ENCODE measurements at places on chromosomes 13 and 19. TPM values are rescaled to one million over a fixed set of nuclear protein-coding genes. Genes with fewer than 3 reads are reported as not detected.

DNA sequence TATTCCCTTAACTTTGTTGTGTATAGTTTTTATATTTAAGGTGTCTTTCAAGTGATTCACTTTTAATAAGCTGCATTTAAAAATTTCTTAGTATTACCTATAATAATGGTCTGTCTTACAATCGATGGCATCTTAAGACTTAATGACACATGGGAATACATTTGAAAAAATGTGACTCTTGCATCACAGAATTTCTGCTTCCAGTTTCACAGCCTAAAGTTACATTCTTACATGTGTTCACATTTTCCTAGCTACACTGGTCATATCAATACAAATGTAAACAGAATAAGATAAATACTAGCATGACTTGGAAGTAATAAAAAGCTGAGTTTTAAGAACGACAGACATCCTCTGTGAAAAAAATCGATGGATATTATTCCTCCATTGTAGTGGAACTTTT is 1597.1 kb upstream of the MIR17HG start:
- DNase-seq: no peak

DNA sequence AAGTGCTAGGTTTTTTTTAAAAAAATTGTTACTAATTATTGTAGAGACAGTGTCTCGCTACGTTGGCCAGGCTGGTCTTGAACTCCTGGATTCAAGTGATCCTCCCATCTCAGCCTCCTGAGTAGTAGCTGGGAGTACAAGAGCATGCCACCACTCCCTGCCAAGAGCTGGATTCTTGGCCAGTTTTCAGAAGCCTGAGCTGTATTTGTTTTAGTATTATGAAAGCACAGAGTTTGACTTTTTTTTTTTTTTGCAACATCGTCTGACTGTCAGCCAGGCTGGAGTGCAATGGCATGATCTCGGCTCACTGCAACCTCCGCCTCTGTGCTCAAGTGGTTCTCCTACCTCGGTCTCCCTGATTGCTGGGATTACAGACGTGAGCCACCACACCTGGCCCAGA is 7.0 kb downstream of the ARMC6 start:
- DNase-seq: peak; percentile 63

- peak; percentile 27 for DNase-seq
Measured at GRCh38 chr19:3931041-3931440, 1.8 kb upstream of the NMRK2 start.

Gene GIPR
- total RNA-seq: 10.3 TPM

Gene IGSF23
- not detected for total RNA-seq

- no peak for DNase-seq
Measured at GRCh38 chr13:26036383-26036782, 15.4 kb downstream of the SHISA2 start.

DNA sequence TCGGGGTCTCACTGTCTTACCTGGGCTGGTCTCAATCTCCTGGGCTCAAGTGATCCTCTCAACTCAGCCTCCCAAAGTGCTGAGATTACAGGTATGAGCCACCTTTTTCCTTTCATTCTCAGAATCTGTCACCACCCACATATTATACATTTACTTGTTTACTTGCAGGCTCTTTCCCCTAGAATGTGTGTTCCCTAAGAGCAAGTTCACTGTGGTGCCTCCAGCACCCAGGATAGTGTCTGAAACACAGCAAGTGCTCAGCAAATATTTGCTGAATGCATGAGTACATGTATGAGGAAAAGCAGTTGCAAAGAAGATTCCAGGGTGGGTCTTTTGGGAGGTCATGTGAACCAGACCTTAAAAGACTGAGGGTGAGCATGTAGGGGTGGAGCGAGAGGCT is 96.8 kb downstream of the RGCC start:
- DNase-seq: no peak

Gene PGLYRP2
- total RNA-seq: 1.6 TPM

Gene GAS6
- 118 TPM for total RNA-seq

DNA sequence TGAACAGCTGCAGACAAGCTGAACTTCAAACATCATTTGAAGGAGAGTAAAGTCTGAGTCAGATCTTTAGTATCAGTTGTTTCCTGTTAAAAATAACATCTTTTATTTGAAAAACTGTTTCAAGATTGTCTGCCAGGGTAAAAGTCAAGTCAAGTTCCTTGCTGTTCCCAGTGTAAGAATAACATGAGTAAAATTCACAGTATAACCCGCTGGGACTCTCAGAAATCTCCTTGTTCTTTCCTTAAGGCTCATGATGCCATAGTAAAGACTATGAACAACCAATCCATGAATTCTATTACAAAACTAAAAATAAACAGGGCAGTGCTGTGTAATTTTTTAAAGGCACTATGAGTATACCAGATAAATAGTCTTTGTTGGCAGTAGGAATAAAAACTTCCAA is 112.9 kb downstream of the IRS2 start:
- DNase-seq: no peak

GRCh38 chr19:16928916-16929315 is 40.1 kb downstream of the F2RL3 start:
- DNase-seq: no peak

GRCh38 chr13:74920920-74921319 is 561.0 kb downstream of the TBC1D4 start:
- no peak for DNase-seq

Gene FBXL3
- 41.1 TPM for total RNA-seq

DNA sequence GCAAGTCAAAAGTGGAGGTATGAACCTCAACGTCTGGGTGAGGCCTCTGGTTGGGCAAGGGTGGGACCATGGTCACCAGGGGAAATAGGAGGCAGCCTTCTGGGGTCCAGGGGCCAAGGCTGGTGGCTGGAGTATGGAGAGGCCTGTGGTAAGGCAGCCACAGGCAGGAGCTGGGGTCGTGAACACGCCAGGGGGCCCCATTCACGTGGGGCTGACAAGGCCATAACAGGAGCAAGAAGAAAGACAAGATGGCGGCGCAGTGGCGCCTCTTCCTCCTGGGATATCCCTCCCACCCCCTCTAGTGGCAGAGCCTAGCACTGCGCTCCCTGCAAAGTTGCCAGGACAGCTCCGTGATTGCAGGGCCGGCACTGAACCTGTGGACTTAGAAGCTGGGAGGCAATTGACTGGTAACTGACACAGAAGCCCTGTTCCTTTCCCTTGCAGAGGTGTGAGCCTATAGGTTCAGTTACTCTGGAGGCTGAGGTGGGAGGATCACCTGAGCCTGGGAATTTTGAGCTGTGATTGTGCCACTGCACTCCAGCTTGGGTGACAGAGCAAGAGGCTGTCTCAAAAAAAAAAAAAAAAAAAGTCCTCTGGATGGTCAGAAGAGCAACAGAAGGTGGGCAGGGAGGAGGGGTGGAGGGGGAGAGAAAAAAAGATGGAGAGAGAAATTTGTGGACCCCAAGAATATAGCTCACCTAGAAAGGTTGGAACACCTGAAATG is 19.7 kb upstream of the EDDM13 start:
- peak; percentile 76 for DNase-seq

- DNase-seq: no peak
Measured at GRCh38 chr13:26653842-26654241, 96.4 kb downstream of the WASF3 start.

GRCh38 chr19:52786078-52786463 is 520 bp downstream of the ZNF600 start:
- no peak for DNase-seq

DNA sequence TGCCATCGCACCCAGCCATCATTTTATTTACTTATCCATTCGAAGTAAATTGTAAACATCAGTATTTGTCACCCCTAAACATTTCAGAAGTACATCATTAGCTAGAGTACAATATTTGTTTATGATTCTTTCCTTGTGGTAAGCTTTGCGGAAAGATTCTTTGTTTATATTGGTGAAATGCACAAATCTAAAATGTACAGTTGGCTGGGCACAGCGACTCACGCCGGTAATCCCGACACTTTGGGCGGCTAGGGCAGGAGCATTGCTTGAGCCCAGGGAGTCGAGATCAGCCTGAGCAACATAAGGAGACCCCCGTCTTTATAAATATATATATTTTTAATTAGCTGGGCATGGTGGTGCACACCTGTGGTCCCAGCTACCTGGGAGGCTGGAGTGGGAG is 10.1 kb downstream of the LGALS7B start:
- no peak for DNase-seq

DNA sequence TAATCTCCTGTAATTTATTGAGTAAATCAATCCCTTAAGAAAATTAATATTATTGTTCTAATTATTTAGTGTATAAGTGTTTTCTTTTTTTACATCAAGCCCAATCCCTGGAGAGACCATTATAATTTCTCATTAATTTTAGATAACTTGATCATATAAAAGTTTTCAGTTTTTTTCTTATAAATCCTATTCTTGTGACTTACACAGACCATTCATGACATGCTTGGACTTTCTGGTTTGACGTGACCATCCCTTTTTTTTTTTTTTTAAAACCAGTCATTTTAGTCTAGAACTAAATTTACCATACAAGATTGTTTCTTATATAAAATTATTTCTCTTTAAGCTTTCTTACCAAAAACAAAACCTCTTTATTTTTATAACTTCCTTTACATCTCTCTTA is 5.4 kb upstream of the MTRF1 start:
- DNase-seq: no peak

GRCh38 chr13:39455521-39456175 is 147.3 kb downstream of the LHFPL6 start:
- no peak for DNase-seq

Gene ICAM5
- 0.49 TPM for total RNA-seq

GRCh38 chr19:4385291-4386040 is 14.9 kb downstream of the SH3GL1 start:
- no peak for DNase-seq

Gene TDRD12
- 1.4 TPM for total RNA-seq

GRCh38 chr13:35643625-35644024 is 167.1 kb upstream of the MAB21L1 start:
- no peak for DNase-seq

Gene SWSAP1
- total RNA-seq: 4.9 TPM

- DNase-seq: no peak
Measured at GRCh38 chr13:109436841-109437240, 349.5 kb downstream of the IRS2 start.

GRCh38 chr19:29013325-29013724 is 199.6 kb downstream of the UQCRFS1 start:
- no peak for DNase-seq

Gene EFNA2
- total RNA-seq: 8.4 TPM

Gene GFY
- total RNA-seq: not detected

Gene CEACAM7
- total RNA-seq: 2.6 TPM

Gene ZNF530
- 5.1 TPM for total RNA-seq

DNA sequence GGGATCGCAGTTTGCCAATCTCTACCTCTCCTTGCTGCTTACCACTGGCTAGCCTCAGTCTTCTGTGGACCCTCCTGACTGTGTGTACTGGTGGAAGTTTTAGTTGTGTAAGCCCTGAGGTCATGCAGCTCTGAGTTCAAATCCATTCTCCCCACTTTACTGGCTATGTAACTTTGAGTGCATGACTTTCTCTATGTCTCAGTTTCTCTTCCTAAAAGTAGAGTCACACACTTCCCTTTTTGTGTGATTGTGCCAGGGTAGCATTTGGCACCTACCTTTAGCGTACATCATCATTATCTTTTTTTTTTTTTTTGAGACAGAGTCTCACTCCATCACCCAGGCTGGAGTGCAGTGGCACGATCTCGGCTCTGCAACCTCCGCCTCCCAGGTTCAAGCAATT is 70.3 kb downstream of the MAP4K1 start:
- no peak for DNase-seq

DNA sequence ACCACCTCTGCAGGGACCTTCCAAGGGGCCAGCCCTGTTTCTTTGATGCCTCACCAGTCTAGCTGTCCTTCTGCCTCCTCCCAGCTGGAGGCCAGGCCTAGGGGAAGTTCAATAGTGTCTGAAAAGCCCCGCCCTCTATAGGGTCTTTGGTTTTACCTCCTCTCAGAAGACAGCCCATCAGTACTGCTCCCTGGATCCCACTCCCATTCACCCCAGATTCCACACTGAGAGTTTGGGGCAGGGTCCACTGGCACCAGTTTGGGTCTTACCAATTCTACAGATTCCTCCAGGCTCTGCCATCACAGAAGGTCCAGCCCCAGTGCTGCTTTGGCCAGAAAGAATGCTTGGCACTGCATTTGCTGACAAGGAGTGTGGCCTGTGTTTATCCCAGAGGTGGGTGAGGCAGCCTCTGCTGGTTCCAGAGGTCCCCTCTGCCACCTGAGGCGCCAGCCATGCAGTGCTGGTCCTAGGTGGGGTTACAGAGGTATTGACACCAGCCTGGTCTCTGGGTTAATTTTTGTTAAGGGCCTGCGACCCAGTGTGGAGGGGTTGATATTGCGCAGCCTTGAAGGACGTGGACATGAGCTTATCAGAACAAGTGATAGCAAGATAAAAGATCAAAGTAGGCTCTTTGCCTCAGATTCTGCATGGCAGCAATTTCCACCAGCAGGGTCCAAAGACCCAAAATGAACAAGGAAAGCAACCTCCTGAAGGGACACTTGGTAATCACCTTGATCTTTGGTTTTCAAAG is 41.4 kb upstream of the IGSF23 start:
- DNase-seq: no peak

GRCh38 chr13:102400675-102401145 is 1.1 kb downstream of the FGF14 start:
- no peak for DNase-seq

Gene KIR2DL4
- not detected for total RNA-seq

- DNase-seq: no peak
Measured at GRCh38 chr13:77239312-77239711, 87.6 kb downstream of the MYCBP2 start.

DNA sequence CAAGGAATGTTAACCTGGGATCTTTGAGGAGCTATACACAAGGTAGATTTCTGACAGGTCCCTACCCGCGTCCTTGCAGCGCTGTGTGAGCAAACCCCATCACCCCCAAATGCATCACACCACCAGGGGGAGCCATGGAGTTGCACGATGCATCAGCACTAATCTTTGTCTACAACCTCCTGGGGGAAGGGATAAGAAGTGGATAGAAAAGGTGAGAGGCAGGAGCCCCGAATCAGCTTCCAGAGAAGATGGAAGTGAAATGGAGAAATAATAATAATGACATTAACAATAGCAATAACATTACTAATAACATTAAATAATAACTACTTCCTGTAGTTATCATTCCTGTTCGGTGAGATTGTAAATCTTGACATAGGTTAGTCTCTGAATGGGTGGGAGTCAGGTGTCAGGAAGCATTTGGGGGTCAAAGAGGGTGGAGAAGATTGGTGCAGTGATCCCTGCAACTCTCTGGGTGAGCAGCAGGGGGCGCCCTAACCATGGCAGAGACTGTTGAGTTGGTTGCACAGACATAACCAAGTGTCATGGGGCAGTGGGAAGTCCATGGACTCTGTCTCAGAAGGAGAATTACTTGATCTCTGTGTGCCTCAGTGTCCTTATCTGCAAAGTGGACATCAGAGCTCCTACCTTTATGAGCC is 16.5 kb downstream of the SIGLEC7 start:
- DNase-seq: peak; percentile 33

Gene FCAR
- total RNA-seq: not detected

Gene CYSLTR2
- 3.6 TPM for total RNA-seq

DNA sequence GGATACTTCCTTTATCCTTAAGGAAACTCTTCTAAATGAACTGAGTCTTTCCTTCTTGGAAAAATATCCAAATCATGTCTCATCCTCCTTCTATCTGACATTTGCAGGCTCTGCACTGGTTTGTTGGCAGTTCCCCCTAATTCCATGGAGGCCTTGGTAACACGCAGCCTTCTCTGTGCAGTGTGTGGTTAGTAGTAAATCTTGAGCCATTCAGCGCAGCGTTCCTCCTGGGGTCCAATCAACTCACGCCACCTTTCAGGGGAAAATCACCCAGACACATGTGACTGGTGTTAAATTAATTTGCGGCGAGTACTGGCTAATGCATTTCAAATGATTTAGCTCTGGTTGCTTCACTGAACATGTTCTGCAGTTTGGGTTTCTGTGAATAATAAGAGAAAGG is 21.0 kb upstream of the CBY2 start:
- DNase-seq: no peak

- no peak for DNase-seq
Measured at GRCh38 chr19:2038284-2039088, 12.6 kb downstream of the MKNK2 start.

Measured in mucosa of gallbladder (tissue), 1 donor.